Activated T-helper 1 cell treated with anti-CD3 and anti-CD28 coated beads, Interleukin-12 subunit alpha, Interleukin-12 subunit beta, Interleukin-2, Interleukin-4 antibody, amounts not matched to agents 30 ng/mL and 10 ng/mL and 1 ng/mL, durations not matched to agents 14 hours and 24 hours and 36 hours (primary cell): ENCODE measurements at places on chromosomes 1 and 21.

DNA sequence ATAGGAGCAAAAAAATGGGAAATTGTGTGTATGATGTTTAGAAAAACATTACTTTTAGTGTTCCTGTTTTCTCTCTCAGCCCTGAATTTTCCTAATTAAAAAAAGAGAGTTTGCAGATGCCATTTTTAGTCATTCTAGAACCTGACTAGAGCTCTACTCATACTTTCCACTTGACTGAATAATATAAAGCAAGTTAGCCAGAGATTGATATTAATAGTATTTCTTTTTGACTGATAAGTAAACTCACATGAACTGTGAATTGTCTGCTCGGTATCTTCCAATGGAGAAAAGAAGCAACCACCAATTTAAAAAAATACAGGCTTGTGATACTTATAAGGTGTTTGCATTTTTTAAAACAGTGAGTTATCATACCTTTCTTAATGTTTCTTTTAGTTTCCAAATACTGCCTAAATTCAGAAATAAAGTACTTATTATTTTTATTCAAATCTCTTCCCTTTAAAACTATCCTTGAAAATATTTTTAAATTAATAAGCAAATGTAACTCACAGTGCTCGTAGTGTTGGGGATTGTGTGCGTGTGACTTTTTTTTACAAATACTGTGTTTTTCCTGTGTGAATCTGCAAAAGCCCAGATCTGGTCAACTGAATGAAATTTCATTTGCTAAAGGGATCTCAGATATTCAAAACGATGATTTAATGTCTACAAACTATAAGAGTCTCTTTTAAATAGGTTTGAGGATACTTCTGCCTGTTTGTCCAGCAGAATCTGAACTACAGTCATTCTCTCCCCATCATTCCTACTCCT is 9.8 kb downstream of the RAP1A start:
- DNase-seq: no peak

DNA sequence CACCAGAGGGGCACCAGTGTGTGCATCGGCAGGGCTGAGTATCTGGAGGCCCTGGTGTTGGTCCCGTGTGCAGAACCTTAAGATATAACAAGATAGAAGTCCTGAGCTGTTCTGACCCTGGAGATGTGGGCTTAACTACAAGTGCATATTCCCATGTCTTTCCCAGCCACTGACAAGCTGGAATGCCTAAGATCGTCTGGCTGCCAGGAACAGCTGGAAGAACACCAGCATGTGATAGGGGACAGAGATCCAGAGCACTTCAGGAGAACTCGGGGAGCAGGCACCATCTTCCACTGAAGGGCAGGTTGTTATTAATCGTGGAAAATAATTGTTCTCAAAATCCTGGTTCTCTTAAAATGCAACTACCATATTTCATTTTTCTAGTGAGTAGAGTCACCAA is 419.9 kb upstream of the RUNX1 start:
- no peak for DNase-seq

DNA sequence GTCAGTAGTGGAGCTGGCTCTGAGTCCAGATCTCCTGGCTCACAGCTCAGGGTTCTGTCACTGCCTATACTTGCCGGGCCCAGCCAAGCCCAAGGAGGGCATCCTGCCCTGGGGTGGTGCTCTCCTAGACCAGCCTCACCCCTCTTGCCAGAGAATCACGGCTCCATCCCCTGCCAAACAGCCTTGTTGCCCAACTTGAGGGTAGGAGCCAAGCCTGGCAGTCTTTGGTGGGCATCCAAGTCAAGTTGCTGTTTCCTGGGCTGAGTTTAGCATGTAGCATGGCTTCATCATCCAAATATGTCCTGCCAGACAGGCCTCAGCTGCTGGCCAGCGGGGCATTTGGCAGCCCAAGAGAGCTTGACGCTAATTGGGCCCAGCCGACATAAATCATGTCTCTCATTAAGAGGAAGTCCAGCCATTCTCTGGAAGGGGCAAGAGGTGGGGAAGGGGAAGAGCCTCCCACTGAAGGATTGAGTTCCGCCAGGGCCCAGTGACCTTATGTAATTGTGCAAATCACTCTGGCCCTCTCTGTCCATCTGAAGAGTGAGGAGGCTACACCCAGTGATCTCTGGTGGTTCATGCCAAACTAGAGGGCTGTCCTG is 22.6 kb upstream of the TRABD2B start:
- no peak for DNase-seq

DNA sequence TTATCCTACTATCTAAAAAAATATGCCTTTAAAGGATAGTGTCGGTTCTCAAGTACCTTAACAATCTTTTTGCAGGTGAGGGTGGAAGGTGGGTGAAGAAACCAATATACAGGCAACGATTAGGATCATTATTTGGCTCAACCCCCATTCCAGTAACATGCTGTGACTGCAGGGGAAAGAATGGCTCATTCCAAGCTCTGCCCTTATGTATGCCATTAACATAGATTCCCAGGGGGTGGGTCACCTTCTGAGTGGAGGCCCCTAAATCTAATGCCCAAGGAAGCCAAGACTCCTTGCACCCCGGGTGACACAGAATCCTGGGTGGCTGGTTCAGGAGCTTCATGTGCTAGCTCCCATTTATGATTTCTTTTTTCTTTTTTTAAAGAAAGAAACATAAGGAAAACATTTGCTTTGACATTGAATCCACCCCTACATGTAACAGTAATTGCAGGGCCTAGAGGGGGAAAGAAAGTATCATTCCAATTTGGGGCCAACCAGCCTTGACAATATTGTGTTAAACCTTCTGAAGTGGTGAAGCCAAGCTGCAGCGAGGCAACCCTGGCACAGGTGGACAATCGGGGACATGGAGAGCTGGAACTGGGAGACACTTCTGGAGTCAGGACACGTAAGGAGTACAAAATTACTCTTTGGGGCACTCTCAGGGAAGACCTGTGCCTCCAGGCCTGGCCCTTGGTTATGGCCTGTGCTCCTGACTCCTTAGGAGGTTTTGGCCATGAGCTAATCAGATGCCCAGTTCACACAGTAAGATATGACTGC is 200.3 kb downstream of the PBX1 start:
- no peak for DNase-seq

DNA sequence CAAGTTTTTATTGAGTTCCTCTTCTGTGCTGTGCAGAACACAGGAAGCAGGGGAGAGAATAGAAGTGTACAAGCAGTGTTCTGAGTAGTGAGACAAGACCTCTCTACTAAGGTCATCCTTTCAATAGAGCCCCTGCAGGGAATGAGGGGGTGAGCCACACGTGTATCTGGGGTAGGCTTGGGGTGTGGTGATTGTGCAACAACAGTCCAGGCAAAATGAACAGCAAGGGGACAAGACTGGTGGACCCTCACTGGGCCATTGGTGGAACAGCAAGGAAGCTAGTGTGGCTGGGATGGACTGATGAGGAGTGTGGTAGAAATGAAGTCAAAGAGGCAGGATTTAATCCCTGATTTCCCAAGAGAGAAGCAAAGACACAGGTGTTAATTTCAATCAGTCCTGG is 8.2 kb upstream of the BMP8A start:
- no peak for DNase-seq

DNA sequence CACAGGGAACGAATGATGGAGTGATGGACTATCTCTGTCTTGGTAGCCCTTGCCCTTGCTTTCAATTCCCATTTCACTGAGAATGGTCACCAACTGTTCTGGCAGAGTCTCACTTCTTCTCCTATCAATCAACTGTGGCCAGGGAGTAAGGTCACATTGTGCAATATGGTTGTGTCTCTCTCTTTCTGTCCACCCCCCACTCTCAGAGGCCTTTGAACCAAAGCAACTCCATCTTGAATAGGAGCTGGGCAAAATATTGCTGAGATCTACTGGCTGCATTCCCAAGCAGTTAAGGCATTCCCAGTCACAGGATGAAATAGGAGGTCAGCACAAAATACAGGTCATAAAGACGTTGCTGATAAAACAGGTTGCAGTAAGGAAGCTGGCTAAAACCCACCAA is 36.7 kb downstream of the NTMT2 start:
- DNase-seq: no peak

DNA sequence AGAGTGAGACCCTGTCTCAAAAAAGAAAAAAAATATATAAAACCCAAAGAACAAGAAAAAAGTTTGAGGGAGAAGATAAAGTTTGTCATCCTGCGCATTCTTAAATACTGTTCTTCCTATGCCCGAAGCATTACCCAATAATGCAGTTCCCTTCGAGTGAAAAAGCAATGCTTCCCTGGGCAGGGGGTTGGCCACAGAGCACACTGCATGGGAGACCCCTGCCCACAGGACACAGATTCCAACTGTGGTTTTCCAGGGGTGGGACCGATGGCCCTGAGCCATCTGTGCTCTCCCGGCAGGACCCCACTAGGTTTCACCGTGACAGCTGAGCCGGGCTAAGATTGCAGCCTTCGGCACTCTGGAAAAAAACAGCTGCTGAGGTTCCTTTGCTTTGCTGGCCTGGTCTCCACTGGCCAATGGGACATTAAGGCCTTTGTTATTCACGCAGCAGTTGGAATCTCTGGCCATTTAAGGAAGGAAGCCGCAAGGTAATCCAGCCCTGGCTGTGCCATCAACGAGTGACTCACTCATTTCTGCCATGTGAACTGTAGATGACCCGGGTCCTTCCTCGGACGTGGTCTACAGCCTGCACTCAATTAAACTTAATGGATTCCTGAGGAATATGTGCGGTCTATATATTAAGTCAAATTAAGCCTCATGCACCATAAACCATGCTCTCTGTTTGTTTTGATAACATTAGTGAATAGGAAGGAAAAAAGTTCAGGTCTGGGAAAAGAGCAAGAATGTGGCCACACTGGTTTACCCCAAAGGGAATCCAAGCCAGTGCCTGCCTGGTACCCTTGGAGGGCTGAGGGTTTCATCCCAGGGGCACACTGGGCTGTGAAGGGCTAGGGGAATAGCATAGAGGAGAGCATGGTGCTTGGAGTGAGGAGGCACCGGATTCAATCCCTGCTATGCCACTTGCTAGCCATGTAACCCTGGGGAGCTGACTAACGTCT is 163.2 kb downstream of the ZBTB18 start:
- DNase-seq: no peak

- DNase-seq: no peak
Observed at GRCh38 chr1:245589316-245589715, 434.5 kb downstream of the KIF26B start.

- no peak for DNase-seq
Observed at GRCh38 chr1:35646043-35646442, 4.7 kb upstream of the PSMB2 start.

DNA sequence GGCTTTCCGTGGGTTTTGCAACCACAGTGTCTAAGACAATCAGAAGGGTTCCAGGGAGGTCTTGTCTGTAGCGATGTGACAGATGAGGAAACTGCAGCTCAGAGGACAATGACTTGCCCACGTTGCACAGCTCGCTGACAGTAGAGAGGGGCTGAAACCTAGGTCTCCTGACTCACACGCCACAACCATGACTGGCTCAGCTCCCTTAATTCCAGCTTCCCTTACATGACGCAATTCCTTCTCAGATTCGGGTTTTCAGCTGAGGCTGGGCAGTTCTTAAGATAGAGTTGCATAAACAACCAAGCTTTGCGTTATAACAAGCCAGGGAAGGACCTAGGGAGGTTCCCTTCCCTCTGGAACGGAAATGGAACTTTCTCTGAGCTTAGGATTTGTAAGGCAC is 36.3 kb downstream of the DHCR24 start:
- DNase-seq: no peak

DNA sequence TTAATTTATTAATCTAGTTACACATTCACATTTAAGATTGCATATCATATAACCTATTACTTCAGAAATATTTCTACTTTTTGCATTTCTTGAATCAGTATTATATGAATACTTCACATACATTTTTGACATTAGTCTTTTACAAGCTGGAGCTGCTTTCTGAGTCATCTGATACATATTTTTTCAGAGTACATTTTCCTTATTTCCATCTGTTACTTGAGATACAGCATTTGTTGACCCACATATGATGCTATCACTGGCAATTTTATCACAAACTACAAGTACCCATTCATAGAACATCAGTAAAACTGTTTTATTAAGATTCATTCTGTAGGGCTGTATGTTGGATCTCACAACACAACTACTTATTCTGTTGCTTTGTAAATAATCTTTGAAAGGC is 367.2 kb upstream of the ST6GALNAC5 start:
- DNase-seq: no peak

GRCh38 chr1:234970401-234970730 is 158.3 kb downstream of the TOMM20 start:
- DNase-seq: no peak

DNA sequence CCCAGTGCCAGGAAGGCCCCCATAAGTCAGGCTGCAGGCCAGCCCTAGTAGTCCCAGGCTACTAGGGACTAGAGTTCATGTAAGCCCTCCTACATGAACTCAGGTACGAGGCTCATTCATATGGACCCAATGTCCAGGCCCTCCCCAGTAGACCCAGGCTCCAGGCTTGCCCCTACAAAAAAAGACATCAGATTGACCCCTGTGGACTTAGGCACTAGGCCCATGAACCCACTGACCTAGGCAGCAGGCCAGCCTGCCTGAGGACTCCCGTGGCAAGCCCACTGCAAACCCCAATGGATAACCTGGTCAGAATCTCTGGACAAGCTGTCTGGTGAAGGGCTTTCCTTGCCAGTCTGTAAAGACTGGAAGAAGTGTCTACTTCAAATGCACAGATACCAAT is 51.2 kb downstream of the TNNI3K start:
- DNase-seq: no peak

- DNase-seq: no peak
Observed at GRCh38 chr1:118184739-118185083, 317 bp downstream of the SPAG17 start.

DNA sequence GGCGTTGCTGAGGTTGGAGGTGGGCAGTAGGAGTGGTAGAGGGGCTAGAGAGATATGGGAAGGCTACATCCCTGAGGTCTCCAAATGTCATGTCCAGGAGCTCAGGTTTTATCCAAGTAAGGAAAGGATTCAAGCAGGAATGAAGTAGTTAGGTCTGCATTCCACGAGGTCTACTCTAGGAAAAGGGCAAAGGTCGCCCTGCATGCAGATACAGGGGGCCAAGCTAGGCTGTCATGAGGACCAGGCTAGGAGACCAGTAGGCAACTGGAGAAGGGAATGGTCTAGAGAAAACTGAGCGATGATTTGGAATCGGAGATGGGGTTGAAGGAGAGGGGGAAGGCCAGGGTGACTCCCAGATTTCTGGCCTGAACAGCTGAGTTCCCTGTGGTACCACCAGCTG is 48.7 kb downstream of the IRF2BP2 start:
- DNase-seq: no peak

DNA sequence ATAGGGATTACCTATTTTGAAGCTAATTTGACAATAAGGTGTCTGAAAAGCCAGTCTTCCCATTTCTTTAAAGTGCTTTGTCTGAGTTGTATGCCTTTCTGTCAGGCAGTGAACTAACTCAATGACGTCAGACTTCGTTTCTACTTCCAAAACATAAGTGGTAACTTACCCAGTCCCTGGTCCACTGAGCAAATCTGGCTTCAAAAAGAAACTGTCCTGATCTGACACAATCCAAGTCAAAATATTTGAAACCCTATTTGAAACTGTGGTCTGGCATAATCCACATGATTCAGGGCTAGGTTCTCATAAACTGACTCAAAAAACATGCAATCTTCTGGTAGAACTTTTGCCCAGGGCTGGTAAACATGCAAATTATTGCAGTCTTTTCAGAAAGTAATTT is 34.0 kb downstream of the DIRAS3 start:
- no peak for DNase-seq
